Activated T-cell treated with anti-CD3 and anti-CD28 coated beads for 1 hour (primary cell): ENCODE measurements at places on chromosomes 13 and 19.

DNA sequence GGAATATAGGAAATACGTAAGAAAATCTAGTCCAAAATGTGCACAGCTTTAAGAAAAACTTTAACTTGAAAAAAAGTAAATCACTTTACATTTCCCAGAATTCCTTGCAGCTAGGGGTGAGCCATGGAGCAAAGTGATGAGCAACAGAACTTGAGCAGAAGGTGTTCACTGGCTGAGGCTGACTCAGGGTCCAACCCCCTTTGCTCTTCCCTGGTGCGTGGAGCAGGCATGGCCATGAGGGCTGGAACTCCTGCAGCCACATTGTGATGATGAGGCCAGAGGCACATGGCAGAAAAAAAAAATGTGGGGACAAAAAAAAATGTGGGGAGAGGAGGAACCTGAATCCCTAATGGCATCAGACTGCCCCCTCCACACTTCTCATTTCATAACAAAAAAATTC, 9.9 kb upstream of the PLA2G4C start:
- DNase-seq = no peak

GRCh38 chr19:40147693-40148347, 43.4 kb upstream of the MAP3K10 start:
- DNase-seq = no peak

GRCh38 chr19:1591421-1592023, 1.1 kb downstream of the MBD3 start:
- no peak for DNase-seq

GRCh38 chr13:23985060-23985459, 87.8 kb upstream of the C1QTNF9B start:
- DNase-seq = no peak

- DNase-seq = no peak
Observed at GRCh38 chr13:24147570-24147963, 13.0 kb upstream of the SPATA13 start.

DNA sequence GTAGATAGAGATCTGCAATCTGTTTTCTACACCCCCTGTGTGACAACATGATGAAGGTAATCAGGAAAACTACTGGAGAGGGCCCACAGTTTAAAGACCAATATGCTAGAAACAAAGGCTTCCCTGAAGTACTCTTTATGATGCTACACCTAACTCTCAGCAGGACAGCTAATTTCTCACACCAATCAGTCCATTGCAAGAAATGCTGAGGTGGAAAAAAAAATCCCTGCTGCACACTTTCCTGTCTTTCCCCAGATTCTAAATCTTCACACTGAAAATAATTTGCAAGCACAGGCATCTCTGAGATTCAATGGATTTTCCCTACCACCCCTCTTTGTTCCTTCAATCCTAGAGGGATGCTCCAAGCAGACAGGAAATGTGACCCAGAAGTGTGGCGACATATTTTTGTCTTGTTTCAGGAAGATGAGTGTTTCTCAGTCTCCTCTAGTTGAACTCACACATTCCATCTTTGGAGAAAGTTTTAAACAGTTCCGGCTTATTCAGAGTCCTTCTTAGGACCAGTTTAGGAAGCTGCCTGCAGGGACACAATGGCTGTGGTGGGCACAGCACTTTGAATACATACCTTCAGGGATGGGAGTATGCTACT, 671.6 kb downstream of the DIAPH3 start:
- no peak for DNase-seq

DNA sequence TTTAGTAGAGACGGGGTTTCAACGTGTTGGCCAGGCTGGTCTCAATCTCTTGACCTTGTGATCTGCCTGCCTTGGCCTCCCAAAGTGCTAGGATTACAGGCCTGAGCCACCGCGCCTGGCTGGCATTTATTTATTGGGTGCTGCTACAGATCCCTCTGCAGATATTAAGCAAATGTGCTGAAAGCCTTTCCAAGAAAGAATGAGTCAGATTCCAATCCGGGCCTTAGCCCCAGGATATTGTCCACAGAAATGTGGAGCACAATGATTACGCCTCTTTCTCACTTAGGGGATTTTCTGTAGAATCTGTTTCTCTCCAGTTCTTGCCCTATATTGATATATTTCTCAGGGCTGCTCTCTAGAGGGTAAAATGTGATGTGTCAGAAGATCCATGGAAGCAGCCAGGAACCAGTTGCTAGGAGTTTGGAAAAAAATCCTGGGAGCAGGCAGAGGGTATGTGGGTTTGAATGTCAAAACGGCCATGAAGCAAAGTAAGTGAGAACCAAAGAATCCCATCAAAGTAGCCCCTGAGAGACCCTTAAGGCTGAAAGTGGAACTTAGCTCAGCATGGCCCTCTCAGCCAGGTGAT, 24.8 kb upstream of the IGFL4 start:
- DNase-seq = no peak

- DNase-seq = no peak
Observed at GRCh38 chr13:50950849-50951248, 41.3 kb downstream of the RNASEH2B start.

DNA sequence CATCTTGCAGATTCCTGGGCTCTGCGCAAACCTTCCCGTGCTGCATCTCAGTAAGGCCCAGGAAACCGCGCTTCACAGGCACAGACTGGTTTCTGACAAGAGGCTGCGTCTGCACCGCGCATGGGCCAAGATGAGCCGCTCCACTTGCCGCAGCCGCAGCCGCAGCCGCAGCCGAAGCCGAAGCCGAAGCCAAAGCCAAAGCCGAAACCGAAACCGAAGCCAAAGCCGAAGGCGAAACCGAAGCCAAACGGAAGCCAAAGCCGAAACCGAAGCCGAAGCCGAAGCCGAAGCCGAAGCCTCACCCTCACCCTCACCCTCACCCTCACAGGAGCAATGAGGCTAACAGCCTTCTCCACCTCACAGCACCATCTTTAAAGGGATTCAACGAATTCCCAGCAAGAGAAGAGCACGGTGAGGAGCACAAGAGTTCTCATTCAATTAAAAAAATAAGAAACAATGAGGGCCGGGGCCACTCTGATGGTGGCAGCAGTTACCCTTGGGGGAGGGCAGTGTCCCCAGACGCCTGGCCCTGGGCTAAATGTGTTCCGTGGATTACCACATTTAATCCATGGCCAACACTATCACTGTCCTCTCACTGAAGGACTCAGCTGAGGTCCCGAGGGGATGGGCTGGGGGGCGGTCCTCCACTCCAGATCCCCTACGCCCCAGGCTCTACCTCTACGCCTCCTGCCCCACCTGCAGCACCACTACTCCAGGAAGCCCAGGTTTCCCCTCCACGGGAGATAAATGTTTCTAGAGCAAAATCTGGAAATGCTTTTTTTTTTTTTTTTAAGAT, 29.1 kb downstream of the ZNF787 start:
- DNase-seq = no peak

DNA sequence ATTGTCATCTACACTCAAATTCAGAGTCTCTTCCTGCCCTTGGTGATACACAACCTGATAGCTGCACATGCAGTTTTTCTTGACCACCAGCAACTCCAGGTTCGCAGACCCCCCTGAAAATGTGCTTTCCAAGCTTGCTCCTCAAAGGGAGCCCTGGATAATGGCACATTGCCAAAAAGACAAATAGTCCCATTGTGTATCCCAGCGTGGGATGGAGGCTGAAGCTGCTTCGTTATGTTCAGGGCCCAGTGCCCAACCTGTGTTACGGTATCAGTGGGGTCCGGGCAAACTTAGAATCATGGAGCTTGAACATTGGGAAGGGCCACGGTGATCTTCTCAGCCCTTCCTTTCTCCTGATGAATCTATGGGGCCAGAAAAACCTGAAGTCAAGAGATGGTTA, 173.0 kb downstream of the TEX29 start:
- no peak for DNase-seq

DNA sequence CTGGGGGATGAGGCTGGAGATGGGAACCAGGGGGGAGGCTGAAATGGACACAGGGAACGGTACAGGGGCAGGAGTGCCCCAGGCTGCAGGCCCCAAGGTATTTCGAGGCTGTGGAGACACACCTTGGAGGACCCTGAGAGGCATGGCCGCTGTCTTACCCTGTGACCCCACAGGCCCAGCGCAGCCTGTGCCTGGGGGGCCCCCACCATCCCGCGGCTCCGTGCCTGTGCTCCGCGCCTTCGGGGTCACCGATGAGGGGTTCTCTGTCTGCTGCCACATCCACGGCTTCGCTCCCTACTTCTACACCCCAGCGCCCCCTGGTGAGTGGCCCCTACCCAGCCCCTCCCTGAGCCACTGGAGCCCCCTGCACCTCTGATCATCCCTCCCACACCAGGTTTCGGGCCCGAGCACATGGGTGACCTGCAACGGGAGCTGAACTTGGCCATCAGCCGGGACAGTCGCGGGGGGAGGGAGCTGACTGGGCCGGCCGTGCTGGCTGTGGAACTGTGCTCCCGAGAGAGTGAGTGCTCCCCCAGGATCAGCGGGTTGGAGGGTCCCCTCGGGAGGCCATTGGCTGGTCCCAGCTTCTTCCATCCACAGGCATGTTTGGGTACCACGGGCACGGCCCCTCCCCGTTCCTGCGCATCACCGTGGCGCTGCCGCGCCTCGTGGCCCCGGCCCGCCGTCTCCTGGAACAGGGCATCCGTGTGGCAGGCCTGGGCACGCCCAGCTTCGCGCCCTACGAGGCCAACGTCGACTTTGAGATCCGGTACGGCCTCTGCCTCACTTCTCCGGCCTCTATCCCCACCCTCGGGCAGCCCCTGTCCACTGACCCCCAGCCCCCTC, 16.9 kb upstream of the SPIB start:
- DNase-seq = no peak

- DNase-seq = no peak
Observed at GRCh38 chr19:18338541-18338940, 1.9 kb upstream of the PGPEP1 start.

- DNase-seq = no peak
Observed at GRCh38 chr13:33123066-33123859, 107.0 kb downstream of the KL start.

- no peak for DNase-seq
Observed at GRCh38 chr13:50078231-50078894, 63.1 kb downstream of the KCNRG start.

DNA sequence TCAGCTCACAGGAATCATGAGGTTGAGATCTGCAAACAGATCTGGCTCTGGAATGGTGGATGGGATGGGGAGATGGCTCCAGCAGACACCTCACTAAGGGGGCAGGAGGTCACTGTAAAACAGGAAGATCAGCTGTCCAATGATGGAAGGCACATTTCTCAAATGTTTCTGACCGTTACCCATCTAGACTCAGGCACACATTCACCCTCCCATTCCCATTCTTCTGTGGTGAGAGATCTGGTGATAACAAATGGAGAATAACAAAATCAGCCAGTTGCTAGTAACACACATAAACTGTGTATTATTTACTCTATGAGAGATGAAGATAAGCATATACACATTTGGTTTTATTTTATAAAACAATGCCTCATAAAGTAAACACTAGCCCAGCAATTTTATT, 235.9 kb downstream of the TSHZ3 start:
- DNase-seq = no peak

DNA sequence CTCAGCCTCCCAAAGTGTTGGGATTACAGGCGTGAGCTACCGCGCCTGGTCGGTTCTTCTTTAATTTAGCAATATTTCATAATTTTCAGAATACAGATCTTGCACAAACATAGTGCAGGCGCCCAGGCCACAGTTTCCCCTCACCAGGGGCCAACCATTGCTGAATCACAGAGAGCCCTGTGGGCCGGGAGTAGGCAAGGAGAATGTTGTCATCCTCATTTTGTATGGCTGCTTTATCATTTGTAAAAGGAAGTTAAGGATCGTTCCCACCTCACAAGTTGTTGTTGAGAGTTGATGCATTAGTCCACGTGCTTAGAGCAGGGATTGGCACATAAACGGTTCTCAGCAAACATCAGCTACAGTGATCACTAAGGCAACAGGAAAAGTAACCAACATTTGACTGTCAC, 30.2 kb downstream of the MEIS3 start:
- DNase-seq = no peak

- DNase-seq = no peak
Observed at GRCh38 chr19:35641515-35642151, at the start of gene ETV2. TSS of gene ETV2 (plus strand) at chr19:35641745. CDS start at chr19:35642461, 716 bp downstream.

DNA sequence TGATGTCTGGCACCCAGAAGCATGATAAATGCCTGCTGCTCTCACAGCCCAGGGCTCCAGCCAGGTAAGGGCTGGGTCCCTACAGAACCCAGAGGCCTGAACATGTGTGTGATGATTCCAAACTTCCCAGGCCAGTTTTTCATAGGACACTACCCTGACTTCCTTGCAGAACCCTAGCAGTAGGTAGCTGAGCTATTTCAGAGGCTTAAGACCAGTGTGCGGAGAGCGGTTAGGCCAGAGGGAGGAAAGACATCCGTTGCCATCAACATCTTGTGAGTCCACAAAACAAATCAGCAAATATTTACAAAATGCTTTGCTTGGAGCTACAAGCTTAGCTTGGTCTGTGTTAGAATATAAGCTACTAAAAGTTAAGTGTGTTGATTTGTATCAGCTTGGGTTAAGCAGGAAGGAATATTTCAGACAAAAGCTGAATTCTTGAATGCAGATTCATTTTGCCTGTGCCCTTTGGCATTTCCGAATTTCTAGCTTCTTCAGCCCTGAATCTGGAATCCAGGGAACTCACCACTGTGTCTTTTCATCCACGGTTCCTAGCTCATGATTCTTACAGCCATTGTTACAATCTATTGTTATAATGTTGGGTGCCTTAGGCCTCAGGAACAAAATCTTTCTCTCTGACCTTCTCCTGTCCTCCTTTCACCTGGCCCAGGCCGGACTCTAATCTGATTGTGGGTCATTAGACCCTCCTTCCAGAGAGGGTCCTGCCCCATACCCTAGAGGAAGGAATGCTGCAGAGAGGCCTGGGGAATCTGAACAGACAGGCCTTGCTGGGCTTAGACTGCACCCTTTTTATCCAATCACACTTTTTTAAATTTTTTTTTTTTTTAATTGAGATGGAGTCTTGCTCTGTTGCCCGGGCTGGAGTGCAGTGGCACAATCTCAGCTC, 12.4 kb downstream of the RAB20 start:
- DNase-seq = no peak

DNA sequence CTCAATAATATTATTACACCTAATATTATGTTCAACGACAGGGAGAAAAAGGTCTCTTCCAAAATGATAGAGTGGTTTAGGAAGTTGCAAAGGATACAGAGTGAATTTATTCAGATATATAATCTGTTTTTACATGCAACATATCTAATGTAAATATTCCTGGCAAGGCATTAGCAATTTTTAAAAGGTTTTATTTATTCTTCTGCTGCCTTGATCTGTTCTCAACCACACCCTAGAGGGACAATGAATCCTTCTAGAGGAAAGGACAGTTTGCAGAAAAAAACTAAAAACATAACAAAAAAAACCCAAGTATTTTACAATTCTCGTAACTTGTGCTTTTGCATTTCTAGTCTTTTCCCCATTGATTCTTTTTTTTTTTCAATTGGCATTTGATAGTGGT, 459.6 kb downstream of the KLF12 start:
- no peak for DNase-seq

DNA sequence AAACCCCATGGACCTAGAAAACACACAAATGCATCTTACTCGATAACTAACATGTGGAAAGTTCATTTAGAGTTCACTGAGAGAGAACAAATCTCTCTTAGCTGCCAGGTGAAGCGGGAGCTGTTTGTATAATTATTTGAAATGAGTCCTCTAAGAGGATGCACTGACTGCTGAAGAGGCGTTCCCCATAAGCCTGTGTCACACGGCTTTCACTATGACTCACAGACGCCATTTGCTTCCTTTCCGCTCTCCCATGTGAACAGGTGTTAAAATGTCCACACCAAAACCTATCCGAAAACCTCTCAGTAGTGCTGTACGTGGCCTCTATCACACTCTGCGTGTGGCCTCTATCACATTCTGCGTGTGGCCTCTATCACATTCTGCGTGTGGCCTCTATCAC, 101.8 kb downstream of the SOX1 start:
- no peak for DNase-seq

GRCh38 chr13:85013006-85013405, 786.2 kb downstream of the SLITRK6 start:
- DNase-seq = no peak

- no peak for DNase-seq
Observed at GRCh38 chr19:35170359-35171061, 16.0 kb downstream of the FXYD5 start.
